COR-L47 (cell line): ENCODE measurements at places on chromosomes 12 and 14.

DNA sequence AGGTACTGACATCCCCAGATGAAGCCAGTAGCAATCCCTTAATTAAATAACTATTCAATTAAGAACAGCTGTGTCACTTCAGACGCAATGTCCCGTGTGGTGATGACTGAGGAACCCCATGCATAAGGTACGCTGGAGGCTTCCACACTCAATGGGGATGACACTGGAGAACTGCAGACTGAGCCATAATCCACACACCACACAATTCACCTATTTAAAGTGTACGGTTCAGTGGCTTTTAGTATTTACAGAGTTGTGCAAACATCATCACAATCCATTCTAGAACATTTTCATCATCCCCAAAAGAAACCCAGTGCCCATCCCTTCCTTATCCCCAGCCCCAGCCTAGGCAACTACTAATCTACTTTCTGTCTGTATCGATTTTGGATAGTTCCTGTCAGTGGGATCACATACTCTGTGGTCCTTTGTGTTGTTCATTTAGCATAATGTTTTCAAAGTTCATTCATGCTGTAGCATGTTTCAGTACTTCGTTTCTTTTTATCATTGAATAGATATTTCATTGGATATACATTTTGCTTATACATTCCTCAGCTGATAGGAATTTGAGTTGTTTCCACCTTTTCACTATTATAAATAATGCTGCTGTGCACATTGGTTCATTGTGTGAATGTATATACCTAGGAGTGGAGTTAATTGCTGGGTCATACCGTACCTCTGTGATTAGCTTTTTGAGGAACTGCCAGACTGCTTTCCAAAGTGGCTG is 61.1 kb downstream of the NINJ2 start:
- no peak for DNase-seq

- no peak for DNase-seq
Measured at GRCh38 chr12:40216516-40217288, 8.1 kb upstream of the LRRK2 start.

DNA sequence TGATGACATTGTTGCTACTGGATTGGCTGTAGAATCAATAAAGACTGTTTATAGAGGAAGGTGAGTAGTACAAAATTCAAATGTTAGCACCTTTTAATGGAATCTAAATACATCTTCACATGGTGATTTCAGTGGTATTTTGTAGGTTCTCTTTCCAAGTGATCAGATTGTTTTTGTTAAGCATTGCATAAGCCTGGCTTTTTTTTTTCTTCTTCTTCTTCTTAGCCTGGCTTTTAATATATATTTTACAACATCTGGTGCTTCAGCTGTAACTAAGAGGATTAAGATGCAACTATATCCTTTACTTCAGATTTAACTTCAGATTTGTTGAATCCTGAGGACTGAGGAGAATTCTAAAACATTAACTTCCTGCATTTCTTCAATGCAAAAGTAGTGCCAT is 57.3 kb upstream of the ATF1 start:
- DNase-seq: no peak

DNA sequence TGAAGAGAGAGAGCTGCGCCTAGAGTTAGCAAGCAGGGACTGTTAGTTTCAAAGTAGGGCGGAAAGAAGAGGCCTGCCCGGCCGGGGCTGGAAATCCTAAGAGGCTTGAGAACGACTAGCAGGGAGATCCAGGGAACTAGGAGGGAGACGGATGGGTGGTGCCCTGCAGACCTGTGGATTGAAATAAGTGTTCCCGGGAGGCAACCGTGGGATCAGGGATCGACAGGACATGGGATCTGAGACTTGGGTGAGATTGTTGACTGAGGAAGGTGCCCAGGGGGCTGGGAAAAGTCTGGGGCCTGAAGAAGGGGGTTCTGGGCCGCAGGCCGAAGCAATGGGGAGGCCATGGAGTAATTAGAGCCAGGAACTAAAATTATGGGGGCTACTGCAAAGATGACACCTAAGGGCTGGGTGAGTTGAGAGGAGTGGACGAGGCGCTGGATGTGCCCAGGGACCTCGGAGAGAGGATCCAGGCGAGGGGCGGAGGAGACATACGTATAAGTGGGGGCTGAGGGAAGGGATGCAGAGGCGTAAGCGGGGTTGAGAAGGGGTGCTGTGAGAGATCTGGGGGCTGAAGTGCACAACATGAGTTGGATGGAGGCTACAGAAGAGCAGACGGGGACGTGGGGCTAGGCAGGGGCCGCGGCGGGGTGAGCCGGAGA is 635 bp downstream of the LTA4H start:
- peak; percentile 40 for DNase-seq

- peak; percentile 27 for DNase-seq
Measured at GRCh38 chr14:35347323-35348043, 55.3 kb downstream of the PSMA6 start.

DNA sequence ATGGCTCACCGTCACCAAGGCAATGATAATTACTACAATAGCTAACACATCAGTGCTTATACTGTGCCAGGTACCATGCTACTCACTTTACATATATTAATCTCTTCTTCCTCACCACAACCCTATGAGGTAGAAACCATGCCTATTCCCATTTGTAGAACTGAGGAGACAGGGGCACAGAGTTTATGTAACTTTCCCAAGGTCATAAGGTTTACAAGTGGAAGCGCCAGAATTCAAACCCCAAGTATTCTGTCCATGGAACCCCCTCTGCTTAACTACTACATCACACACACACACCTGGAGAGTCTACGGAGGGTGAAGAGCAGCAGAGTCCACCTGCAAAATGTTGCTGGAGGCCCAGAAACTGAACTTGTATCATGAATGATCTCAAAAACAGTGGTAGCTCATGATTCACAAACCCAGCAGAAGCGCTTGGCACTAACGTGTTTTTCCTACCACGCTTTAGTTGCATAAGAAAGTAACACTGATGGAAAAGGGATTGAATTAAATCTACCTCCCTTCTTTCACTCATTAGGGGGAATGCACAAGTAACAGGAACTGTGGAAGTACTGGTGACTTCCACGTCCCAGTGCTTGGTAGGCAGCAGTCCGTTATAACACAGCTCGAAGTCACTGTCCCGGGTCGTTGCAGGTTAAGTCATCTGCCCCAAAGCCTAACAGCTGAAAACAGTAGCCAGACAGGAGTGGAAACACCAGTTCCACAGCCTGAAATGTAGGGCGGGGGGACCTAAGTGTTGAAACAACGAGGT is 2.0 kb downstream of the ITPR2 start:
- no peak for DNase-seq

DNA sequence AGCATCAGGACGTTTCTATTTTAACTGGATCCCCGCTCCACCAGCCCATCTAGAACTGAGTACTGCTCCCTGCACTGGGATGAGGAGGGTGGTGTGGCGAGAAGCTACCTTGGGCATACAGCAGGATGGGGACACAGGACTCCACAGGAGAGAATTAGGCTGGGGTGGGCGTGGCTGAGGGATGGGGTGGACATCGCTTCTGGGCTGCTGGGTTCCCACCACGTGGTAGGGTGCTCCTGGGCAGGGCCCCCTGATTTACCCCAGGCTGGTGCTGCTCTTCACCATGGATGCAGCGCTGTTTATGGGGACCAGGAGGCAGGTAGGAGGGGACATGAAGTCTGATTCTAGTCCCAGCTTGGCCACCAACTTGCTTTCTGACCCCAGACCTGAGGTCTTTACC is 41.9 kb downstream of the VDR start:
- DNase-seq: no peak

- DNase-seq: no peak
Measured at GRCh38 chr14:36426836-36427235, 93.2 kb downstream of the NKX2-1 start.

DNA sequence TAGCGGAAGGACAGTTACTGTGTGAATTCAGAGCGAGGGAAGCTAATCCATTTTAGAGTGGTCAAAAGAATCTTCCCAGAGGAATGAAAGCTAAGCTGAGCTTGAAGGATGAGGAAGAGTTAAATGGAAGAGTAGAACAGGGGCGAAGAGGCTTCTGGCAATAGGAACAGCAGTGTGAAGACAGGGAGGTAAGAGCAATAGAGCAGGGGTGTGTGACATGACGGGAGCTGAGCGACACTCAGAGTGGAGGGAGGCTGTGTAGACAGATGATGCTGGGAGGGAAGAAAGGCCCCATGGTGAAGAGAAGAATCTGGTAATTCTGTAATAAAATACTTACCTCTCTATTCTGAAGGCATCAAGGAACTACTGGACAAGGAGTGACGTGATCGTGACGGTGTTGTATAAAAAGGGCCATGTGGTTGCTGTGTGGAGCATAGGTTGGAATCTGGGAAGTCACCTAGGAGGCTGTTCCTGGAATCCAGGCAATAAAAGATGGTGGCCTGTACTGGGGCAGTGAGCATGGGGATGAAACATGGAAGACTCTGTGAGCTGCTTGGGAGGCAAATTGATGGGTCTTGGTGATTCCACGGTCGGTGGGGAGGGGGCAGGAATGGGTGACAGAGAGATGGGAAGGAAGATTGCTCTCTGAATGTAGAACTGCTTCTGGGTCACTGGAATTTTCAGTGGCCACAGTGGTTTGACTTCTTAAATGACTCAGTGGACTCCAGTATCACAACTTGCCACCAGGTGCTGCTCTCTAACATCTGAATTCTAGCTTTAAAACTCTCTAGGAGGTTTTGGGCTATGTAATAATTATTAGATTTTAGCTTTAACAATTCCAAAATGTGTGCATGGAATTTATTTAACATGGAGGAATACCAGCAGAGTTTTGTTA is 164.1 kb downstream of the ATP23 start:
- no peak for DNase-seq

DNA sequence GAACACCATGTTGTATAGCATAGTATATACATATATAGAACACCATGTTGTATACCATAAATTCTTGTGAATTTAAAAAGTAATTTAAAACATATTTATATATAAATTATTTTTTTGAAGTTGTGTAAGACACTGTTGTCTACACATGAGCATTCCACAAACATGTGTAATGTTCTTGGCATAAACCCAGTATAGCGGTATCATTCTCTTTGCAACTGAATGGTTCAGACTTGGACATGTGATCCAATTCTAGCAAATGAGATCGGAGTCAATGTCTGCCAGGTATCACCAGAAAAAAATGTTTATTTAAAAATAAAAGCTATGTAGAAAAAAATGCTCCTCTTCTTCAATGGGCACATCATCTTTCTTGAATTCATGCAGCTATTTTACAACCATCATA is 33.9 kb downstream of the CEP290 start:
- no peak for DNase-seq

DNA sequence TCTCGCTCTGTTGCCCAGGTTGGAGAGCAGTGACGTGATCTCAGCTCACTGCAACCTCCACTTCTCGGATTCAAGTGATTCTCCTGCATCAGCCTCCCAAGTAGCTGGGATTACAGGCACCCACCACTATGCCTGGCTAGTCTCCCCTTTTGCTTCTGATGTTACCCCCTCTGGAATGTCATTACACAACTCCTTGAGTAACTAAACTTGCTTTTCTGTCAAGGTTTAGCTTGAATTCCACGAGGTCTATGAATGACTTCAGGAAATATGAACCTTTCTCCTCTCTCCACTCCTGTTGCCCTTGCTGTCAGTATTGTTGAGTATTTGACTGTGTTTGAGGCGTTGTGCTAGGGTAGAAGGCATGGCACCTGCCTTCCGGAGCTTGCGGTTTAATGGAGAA is 16.8 kb upstream of the RTRAF start:
- DNase-seq: no peak

DNA sequence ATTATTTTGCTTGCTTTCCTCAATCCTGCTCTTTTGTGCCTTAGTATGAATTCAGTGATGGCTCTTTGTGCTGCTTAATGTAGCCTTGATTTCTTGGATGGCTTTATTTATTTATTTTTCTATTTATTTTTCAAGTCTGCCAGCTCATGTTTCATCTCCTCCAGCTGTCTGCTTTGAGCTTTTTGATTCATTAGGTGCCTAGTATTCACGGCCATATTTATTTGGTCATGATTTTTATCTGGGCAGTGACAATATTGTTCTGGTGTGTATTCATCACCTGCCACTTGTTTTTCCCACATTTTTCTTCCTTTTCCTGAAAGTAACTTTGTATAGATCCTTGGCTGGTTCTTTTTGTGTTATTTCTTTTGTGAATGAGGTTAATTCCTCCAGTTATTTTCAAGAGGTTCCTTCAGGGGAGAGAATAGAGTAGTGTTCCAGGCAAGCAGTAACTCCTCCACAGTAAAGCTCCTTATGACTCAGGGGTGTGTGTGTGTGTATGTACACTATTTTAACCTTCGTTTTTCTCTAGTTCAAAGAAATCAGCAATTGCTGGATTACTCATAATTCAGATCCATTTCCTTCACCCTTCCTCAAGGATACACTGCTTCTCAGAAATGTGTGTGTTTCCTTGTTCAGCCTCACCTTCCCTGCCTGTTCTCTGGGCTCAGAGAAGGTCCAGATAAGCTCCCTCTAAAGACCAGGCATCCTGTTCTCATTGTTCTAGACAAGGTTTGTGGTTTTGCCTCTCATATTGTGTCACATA is 51.6 kb upstream of the PMCH start:
- DNase-seq: no peak

GRCh38 chr12:56718149-56718548 is 7.0 kb downstream of the NACA start:
- no peak for DNase-seq

- no peak for DNase-seq
Measured at GRCh38 chr14:75993567-75994041, 8.0 kb downstream of the IFT43 start.

GRCh38 chr12:10205220-10205807 is 7.4 kb upstream of the GABARAPL1 start:
- DNase-seq: no peak

- DNase-seq: no peak
Measured at GRCh38 chr12:105292705-105293104, 37.8 kb upstream of the C12orf75 start.

GRCh38 chr12:46535376-46535775 is 162.8 kb upstream of the SLC38A2 start:
- no peak for DNase-seq

GRCh38 chr12:177336-177979 is 36.5 kb downstream of the SLC6A12 start:
- no peak for DNase-seq

DNA sequence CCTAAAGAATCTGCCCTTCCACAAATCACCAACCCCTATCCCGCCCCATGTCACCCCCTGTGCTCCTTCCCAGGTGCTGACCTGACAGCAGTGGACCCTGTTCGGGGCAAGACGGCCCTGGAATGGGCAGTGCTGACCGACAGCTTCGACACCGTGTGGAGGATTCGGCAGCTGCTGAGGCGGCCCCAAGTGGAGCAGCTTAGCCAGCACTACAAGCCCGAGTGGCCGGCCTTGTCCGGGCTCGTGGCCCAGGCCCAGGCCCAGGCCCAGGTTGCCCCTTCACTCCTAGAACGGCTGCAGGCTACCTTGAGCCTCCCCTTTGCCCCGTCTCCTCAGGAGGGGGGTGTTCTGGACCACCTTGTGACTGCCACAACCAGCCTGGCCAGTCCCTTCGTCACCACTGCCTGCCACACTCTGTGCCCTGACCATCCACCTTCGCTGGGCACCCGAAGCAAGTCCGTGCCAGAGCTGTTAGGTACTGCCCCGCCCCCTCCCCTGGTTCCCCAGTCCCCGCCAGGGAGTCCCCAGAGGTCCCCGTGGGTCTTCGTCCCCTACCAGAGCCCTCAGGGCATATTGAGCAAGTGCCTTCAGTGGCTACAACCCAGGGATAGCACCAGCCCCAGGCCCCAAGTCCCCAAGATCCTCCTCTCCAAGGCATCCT is 2.7 kb downstream of the ANKRD33 start:
- DNase-seq: no peak

GRCh38 chr14:63770187-63770807 is 42.4 kb upstream of the SGPP1 start:
- no peak for DNase-seq
